ENCODE measurements at places on chromosomes 5 and 9.
A peak's percentile ranks its signal among the peaks of the same experiment; 100 is the strongest.

- peak; percentile 15 for DNase-seq
Measured at GRCh38 chr5:139186261-139186660, 11.9 kb downstream of the SIL1 start.

- DNase-seq = peak; percentile 26
Measured at GRCh38 chr5:69261034-69261433, 26.3 kb downstream of the CDK7 start.

DNA sequence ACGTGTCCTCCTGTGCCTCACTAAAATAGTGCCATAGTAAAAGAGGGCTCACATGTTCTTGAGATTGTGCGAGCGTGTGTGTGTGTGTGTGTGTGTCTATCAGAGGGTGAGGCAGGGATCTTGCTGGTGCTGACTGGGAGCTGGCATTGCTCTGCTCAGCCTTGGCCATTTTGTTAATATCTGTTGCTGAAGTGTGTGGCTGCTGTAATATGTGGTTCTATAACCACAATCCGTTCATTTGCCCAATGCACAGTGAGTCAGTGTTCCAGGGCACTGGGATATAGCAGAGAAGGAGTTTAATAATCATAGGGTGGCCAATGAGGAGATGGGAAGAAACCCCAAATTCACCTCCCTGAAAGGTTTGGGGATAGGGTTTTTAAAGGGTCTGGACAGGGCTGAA is 61.3 kb downstream of the RASGRF2 start:
- DNase-seq = no peak

GRCh38 chr9:97617939-97618416 is 15.2 kb downstream of the TSTD2 start:
- DNase-seq = no peak

DNA sequence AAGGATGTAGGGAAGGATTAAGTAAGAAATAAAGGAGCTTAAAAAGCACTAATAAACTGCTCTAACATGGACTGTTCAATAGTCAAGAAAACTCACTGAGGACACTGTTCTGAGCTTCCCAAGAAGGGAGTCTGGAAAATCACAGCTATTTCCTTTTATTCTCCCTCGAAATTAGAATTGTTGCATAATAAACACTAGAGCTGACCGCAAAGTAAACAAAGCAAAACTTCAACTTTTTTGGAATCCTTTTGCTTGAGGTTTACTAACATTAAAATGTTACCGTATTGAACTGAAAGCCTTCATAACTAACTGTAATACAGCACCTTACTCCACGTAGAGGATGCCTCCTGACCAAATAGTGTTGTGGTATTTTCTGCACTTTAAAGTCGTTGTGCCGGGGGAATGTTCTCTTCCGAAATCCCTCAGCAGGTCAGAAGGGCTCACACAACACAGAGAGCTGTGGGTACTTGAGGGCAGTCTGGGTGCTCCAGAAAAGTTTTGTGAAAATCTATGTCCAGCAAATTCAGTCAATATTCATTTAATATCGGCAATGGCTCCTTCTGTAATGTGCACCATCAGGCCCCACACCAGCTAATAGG is 59.2 kb downstream of the TTLL11 start:
- DNase-seq = no peak

- no peak for DNase-seq
Measured at GRCh38 chr9:7051711-7052110, 293.9 kb downstream of the KDM4C start.

Data from fibroblast of skin of right quadriceps (primary cell).